ENCODE measurements at places on chromosomes 5 and 9.
A peak's percentile ranks its signal among the peaks of the same experiment; 100 is the strongest.

GRCh38 chr9:88388886-88389605 lies 802 bp downstream of the SPIN1 start:
- peak; percentile 64 for DNase-seq

- DNase-seq: no peak
These were observed 106.4 kb downstream of the CDK5RAP2 start for GRCh38 chr9:120473608-120474007.

- no peak for DNase-seq
These were observed 170.4 kb upstream of the FSTL4 start for GRCh38 chr5:133782736-133783135.

- DNase-seq: no peak
These were observed 186.5 kb downstream of the CHSY3 start for GRCh38 chr5:130090569-130091270.

- DNase-seq: no peak
These were observed 593.0 kb downstream of the BNC2 start for GRCh38 chr9:16277471-16277960.

GRCh38 chr5:66151030-66151429 lies 6.9 kb downstream of the SREK1 start:
- no peak for DNase-seq

DNA sequence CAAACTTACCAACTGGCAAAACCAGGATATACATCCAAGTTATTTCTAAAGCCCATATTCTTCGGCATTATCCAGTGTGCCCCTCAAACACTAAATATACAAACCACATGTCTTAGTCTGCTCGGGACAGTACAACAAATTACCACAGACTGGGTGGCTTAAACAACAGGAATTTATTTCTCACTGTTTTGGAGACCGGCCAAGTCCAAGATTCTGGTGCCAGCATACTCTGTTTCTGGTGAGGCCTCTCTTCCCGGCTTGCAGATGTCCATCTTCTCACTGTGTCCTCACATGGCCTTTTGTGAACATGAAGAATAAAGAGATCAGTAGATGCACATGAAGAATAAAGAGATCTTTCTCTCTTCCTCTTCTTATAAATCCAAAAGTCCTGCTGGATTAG lies 12.9 kb upstream of the SLCO6A1 start:
- DNase-seq: peak; percentile 17

- DNase-seq: no peak
These were observed 48.5 kb upstream of the AGXT2 start for GRCh38 chr5:35096216-35096615.

DNA sequence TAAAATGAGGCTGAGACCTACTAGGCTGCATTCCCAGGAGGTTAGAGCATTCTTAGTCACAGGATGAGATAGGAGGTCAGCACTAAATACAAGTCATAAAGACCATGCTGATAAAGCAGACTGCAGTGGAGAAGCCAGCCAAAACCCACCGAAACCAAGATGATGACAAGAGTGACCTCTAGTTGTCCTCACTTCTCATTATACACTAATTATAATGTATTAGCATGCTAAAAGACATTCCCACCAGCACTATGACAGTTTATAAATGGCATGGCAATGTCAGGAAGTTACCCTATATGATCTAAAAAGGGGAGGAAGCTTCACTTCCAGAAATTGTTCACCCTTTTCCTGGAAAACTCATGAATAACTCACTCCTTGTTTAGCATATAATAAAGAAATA lies 88.6 kb downstream of the PLPPR1 start:
- no peak for DNase-seq

DNA sequence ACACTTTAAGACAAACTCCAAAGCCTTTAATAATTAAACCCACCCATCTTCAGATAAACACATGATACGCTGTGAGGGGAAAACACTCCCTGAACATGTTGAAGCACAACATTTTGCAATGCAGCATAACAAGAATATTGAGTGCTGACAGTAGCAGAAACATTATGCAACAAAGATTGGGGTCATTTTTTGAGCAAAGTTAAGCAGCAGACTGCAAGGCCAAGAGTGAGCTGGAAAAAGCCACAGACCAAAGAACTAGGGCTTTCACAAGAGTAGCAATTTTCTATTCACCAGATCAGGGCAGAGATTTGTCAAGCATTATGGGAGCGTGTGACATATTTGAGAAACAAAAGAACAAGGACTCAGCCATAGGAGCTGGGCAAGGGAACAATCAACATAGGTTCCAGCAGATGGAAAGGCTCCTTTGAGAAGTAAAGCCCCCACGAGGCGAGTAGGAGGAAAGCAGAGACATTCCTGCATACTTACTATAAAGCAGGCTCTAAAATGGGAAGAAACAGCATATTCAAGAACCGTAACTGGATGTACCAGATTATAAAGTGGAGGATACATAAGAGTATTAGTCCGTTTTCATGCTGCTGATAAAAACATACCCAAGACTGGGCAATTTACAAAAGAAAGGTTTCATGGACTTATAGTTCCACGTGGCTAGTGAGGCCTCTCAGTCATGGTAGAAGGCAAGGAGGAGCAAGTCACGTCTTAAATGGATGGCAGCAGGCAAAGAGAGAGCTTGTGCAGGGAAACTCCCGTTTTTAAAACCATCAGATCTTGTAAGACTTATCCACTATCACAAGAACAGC lies 4.8 kb upstream of the TTC23L start:
- no peak for DNase-seq

DNA sequence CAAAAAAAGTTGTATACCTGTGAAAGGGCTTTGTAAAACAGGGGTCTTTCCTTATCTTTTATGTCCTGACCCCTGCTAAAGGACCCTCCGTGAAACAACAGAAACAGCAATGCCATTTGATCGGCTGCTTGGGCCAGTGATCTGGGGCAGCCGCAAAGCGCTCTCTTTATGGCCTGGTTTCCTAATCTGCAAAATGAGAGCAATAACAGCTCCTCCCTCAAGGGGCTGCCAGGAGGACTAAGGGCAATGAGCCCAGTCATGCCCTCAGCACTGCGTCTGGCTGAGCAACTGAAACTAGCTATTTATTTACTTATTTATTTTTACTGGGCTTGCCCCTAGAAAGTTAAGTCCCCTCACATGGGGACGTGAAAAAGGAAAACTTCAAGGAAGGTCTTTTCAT lies 18.3 kb downstream of the CMBL start:
- DNase-seq: no peak

DNA sequence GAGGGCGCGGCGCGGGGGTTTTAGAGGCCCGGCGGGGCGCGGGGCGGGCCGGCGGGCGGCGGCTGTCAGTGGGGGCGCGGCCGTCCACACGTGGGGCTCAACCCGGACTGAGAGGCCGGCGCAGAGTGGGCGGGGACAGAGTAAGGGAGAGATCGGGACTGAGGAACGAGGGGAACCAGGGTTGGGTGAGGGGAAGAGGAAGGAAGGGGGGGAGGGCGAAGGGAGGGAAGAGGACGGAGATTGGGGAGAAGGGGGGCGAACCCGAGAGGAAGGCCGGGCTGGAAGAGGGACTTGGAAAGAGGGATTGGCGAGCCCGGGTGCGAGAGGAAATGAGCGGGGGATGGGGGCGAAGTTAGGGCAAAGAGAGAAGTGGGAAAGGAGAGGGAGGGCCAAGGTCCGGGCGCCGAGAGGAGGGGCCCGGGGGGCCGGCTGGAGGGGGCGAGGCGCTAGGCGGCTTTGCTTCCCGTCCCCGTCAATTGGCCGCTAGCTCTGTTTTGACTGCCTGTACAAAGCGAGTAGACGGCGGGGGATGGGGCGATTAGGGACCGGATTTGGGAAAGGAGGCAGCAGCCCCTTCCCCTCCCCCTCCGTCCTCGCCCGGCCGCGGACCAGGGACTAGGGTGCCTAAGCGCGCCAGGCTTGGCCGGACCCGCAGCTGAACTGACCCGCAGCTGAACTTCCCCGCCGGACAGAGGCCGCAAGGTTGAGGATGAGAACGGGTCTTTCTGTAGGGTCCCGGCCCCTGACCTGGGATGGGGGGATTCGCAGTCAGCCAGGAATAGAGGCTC lies 399 bp upstream of the FBN2 start:
- DNase-seq: no peak

GRCh38 chr9:97529363-97530076 lies 28.1 kb downstream of the TMOD1 start:
- DNase-seq: no peak

DNA sequence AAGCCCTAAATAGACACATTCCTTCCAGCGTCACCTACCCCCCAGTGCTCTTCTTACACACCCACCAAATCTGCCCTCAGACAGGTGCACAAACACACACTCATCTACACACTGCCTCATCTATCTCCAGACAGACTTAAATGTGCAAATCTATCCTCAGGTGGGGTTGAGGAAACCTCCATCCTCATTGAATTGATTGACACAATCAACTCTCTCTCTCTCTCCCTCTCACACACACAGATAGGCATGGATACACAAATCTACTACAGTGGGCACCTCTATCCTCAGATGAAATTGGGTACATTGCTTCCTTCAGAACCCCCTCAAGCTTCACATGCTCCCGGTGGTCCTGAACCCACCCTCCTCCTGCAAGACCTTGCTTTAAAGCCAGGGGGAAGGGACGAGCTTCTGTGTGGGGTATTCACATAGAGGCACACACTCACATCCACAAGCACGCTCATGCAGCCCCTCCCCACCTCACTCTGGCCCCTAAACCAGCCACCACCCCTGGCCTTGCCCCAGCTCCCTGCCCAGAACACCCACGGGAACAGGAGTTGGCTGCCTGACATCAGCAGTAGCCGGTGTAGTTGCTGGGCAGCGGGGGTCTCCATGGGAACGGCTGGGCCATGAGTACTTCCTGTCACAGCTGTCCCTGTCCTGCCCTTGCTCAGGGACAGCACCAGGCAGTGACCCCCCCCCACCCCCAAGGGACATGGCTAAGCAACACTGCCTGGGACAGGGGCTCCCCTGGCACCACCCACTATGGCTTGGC lies 22.8 kb downstream of the PCDH1 start:
- peak; percentile 27 for DNase-seq

DNA sequence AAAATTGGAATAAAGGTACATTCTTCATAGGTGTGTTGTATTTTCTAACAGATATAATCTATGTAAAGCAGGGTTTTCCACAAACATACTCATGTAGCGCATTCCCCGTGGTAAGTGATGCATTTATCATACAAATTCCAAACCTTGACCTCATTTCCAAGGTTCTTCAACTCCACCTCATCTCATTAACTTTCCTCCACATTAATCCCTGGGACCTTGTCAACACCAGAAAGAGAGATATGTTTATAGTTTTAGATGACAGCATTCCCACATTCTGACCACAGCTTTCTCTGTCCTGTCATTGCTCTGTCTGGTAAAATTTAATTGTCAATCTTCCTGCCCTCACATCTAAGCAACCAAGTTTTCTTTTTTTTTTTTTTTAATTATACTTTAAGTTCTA lies 415.1 kb downstream of the TMEM161B start:
- DNase-seq: no peak

GRCh38 chr5:171599411-171599810 lies 180.0 kb downstream of the FGF18 start:
- no peak for DNase-seq

DNA sequence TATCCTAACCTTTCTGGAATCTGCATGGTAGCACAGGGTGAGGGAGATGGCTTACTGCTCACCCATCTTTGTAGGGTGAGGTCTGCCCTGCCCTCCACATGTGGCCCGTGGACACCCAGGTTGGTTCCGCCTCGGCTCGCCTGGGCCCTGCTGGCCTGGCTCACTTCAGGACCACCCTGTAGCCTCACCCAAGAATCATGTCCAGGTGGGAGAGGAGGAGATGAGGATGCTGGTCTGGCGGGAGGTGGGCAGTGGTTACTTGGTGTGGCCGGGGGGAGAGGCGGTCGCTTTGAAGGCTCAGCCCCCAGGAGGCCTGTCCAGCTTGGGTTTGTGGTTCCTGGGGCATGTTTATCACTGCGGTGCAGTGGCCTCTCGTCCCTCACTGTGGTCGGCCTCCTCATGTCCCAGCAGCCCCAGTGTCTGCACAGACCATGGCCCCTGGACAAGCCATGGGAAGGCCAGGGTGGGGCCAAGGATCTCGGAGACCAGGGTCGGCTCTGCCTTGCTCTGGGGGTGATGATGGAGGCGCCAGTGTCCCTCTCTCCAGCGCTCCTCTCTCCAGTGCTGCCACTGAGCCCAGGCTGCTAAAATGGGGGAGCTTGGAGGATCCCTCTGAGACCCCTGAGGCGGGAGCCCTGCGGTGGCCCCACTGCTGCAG lies 4.6 kb downstream of the OBP2B start:
- DNase-seq: no peak

DNA sequence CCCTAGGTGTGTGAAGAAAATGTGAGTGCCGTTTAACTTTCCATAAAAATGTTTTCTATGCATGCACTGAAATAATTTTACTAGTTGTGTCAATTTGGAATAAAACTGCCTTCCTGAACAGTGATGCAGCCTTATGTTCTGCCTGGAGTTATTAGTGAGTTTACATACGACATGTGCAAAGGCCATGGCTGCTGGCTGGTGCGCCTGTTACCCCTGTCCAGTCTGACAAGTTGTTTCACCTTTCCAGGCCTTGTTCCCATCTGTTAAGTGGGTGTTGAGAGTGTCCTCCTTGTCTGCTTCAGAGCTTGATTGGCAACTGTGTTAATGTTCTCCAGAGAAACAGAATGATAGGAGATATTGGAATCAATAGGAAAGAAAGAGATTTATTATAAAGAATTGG lies 60.6 kb downstream of the TJP2 start:
- DNase-seq: no peak

DNA sequence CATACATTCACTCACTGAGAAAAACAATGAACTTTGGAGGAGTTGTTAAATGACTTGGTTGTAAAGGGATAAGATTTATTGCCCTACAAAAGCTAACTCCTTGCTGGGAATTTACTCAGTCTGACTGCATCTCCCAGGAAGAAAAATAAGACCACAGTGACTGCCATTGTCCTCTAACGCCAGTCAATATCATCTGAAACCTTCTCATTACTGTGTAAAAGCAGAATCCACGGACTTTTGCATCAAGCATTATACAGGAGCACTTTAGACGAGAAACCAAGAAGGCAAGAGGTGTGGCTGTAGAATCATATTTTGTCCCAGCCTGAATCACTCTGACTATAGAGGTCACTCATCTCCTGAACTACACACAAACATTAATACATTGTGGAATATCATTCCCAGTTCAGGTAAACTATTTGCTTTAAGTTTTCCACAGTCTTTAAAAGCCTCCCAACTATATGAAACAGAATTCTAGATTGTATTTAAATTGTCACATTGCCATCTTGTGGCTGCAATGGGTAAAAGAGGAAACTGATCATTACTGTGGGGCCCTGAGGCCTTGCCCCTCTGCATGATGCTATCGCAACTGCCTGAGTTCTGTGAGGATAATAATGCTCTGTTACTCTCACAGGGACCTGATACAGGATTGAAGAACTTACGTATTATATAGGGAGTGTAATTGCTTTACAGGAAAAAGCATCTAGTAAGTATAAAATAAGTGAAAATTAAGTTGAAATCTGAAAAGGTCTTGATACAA lies 142.9 kb downstream of the SLCO4C1 start:
- DNase-seq: no peak

All from anterior cingulate cortex (tissue), 58 donors.